ENCODE measurements at places on chromosomes 12 and 14.

DNA sequence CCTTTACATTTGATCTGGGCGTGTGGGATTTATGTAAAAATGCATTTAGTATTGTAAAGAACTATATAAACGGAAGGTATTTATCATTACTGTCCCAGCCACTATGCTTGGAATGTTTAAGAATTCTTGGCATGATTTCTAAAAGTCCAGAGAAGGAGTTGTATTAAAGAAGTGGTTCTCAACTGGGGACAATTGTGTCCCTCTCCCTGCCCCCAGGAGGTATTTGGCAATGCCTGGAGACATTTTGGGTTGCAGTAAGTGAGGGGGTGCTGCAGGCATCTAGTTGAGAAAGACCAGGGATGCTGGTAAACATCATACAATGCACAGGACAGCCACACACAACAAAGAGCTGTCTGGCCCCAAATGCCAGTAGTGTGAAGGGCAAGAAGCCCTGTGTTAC is 7.2 kb downstream of the SLC38A1 start:
- DNase-seq, result no peak

DNA sequence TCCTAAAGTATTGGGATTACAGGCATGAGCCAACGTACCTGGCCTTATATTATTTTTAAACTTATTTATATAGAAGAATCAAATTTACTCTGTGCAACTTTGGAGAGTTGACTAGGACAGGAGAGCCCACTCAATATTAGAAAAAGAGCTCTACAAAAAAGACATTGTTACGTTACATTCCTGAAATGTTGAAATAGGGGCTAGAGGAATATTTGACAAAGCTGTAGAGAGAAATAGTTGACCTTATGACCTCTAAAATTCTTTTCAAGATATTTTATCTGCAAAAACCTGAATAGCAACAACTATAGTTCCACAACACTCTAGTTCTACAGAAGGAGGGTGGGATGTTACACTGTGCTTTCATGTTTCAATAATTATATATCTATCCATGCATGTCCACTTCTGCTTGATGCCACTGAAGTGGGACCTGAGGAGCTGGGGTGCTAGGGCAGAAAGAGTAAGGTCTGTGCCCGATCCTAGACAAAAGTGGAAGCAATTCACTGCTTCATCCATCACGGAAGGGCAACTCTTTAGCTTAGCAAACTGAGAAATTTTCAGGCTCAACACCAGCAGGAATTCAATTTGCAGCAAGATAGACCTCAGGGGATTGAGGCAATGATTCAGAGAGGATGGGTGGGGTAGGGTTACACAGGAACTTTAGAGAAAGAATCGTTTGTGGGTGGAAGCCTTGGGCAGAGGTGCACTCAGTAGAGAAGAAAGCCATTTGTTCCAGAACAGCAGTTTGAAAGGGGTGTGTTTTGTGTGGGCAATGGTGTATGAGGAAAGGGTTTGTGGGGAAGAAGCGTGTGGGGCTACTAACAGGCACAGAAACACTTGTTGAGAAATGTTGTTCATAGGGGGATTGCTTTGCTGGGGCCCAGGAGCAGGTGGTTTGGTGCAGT is 16.0 kb upstream of the RNASE10 start:
- no peak for DNase-seq

DNA sequence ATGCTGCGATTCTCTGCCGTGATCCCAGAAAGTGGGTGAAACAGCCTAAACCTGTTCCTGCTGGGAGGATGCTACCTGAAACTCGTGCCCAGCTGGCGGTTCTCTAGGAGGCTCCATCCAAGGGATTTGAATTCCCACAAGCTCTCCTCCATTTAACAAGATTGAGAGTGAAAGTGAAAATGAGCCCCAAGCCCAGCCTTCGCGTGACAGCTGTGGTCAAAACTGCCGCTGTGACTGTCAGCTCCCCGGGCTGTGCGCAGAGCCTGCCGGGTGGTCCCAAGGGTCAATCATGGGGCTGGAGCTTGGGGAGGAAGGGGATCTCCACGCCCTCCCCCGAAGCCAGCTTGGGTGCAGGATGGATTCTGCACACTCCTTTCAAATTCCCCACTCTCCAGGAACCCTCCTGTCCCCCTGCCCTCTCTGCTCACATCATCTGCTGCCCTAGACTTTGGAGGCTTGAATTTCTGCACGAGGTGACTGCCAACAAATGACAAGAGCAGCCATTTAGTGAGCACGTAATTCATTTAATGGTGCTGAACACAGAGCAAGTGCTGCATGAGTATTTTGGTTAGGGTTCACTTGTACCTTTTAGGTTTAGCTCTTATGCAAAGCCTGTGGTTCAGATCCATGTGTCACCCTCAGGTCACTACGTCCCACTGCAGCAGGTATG is 5.3 kb downstream of the ASB2 start:
- DNase-seq, result peak; percentile 89

DNA sequence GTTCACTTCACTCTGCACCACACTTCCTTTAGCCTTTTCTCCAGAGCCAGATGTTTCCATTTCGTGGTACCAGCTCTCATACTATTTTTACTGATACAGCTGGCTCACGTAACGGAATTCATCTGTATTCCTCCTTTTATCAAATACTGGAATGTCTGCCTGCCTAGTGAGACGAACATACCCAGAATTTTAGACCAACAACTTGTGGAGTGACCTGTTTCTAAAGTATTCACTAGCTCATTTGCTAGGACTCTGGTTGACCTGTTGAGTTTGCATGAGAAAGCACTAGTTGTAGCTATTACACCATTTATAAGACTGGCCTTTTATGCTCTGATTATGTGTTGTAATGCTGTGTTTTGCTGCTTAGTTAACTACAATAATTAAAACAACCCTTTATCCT is 22.6 kb downstream of the KCNA5 start:
- DNase-seq, result no peak

- DNase-seq, result no peak
These were observed 13.2 kb downstream of the PRPF40B start for GRCh38 chr12:49636574-49636973.

DNA sequence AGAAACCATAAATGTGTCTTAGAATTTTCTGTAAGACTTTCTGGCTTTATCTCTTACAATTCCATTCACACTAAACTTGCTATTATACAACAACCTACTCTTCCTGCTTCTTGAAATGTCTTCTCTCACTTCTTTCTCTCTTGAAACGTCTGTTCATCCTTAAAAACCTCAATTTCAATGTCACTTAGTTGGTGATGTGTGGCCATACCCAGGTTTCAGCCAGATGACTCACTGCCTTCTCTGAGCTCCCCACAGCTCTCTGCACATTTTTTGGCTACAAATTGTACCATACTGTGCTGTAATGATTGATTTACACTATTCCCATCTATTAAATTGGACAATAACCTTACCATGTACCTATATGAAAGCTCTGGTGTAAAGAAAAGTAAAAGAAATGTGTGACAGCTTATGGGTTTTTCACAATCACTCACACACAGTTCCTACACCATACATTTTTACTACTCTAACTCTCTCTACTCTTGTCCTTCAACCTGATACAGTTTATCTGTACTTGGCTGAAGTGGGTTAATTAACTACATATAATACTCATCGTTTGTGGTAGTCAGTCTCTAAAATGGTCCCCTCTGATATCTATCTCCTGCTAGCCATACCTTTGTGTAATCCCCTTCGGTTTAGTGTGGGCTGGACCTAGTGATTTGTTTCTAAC is 222.1 kb downstream of the NELL2 start:
- no peak for DNase-seq

- DNase-seq, result no peak
These were observed 5.6 kb downstream of the ATP2A2 start for GRCh38 chr12:110286623-110287022.

- no peak for DNase-seq
These were observed 29.4 kb upstream of the ACTN1 start for GRCh38 chr14:69008421-69008884.

- no peak for DNase-seq
These were observed 339.2 kb downstream of the ACSS3 start for GRCh38 chr12:81417056-81417455.

GRCh38 chr14:92004062-92004461 is 35.8 kb downstream of the TRIP11 start:
- no peak for DNase-seq

DNA sequence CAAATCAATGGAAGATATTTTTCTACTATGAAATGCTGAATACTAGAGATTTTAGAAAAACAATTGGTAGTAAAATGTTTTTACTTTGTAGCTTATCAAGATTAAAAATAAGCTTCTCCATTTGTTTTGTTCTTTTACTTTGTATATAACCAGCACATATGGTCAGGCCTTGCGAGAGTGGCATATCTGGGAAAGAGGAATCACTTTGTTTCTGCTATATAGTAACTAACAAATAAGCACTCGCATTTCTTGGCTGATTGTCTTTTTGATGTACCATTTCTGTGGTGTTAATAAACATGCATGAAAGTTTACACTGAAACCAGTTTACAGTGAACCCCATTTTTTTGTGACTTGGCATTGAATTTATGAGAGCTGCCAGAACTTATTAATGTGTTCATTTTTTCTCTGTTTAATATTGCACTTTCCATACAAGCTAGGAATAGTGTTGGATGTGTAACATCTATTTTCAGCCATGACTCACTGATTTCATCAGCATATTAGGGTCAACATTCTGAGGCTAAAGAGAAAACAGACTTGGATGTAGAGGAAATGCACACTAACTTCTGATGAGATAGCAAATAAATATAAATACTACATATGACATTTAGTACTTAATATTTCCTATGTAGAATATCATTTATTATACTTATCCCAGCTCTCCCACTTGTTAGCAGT is 635.5 kb downstream of the KCNH5 start:
- DNase-seq, result no peak

GRCh38 chr12:54068418-54069070 is 14.9 kb downstream of the HOXC4 start:
- no peak for DNase-seq

GRCh38 chr12:96400631-96401075 is 414 bp upstream of the CDK17 start:
- DNase-seq, result no peak

DNA sequence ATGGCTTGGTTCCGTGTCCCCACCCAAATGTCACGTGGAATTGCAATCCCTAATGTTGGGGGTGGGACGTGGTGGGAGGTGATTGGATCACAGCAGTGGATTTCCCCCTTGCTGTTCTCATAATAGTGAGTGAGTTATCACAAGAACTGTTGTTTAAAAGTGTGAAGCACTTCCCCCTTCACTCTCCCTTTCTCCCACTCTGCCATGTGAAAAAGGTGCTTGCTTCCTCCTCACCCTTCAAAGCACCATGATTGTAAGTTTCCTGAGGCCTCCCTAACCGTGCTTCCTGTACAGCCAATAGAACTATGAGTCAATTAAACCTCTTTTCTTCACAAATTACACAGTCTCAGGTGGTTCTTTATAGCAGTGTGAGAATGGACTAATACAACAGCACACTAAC is 5.3 kb upstream of the CEP128 start:
- DNase-seq, result no peak

- no peak for DNase-seq
These were observed 5.7 kb upstream of the NOS1 start for GRCh38 chr12:117367006-117367638.

DNA sequence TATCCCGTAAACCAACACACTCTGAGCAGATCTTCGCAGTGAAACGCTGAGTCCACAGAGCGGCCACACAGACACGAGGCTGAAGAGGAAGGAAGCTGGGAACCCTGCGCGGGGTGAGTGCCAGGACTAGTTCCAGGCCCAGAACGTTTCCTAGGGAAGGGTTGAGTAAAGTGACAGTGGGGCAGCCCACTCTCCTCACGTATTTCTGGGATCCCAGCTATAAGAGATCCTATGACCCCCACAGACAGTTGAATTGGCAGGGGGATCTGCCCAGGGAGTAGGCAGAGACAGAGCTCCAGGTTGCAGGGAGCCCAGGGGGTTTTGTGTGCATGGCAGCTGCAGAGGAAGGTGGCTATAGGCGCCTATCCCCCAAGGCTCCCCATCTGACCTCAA is 51.1 kb downstream of the GTF2A1 start:
- DNase-seq, result peak; percentile 88

DNA sequence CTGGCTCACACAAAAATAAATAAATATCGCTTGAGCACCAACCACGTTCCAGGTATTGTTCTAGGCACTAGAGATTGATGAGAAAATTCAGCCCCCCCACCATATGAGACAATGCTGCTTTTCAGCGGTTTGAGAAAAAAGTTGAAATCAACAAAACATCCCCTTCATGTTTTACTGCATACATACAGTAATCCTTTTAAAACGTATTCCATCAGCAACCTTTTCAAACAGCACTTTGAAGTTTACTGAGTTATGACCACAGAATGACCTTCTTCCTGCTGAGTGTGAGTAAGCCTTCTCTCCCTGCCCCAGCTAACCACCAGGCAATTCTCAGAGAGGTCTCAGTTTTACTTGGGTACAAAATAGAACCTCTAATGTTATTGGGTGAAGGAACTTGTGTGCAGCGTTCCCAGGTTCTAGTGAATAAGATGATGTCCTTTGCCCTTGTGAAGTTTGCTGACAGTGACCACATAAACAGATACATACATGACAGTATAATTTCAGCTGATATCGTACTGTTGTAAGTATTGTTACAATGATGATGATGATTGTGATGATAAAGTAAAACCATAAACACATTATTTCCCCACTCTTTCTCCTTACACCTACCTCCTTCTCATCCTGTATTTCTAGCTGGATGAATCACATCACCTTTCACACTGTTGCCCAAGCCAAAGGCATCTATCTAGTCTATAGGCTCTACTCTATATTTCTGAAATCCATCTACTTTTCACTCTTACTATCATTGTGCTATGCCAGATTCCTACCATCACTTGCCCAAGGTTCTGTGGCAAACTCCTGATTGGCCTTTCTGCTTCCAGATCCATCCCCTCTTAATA is 124.4 kb upstream of the KRR1 start:
- no peak for DNase-seq

GRCh38 chr12:106049105-106049504 is 89.6 kb downstream of the NUAK1 start:
- DNase-seq, result no peak

DNA sequence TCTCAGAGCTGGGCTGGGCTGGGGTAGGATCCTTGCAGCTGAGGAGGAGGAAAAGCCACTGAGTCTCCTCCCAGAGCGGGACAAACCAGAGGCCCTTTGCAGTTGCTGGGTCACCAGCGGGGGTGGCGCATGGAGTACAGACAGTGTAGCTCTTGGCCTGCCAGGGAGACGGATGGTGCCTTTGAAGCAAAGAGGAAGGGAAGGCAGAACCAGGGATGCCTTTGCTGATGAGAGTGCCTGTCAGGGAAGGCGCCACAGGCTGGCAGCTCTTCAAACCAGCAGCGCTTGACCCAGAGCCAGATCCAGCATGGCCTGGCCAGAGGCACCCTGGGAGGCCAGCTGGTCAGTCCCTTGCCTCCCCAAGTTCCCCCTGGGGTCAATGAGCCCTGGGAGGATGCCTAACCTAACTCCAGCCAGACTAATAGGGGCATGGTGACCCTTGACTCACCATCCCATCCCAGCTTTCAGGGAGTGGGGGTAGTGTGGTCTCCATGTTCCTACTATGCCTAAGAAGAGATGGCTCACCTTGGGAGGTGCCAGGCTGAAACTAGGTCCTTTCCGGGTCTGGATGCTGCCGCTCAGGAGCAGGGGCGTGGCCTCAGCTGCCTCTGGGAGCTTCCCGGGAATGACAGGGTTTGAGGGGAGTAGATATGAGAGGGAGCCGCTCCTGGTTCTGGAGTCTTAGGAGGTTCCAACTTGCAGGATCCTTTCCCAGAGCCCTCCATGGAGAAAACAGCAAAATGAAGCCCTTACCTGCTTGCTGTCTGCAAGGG is 19.8 kb downstream of the VASH1 start:
- DNase-seq, result peak; percentile 70

- DNase-seq, result no peak
These were observed 219.3 kb downstream of the RMST start for GRCh38 chr12:97681612-97682504.

All from spleen (tissue), 13 donors.